ENCODE measurements at places on chromosomes 3 and 15.

DNA sequence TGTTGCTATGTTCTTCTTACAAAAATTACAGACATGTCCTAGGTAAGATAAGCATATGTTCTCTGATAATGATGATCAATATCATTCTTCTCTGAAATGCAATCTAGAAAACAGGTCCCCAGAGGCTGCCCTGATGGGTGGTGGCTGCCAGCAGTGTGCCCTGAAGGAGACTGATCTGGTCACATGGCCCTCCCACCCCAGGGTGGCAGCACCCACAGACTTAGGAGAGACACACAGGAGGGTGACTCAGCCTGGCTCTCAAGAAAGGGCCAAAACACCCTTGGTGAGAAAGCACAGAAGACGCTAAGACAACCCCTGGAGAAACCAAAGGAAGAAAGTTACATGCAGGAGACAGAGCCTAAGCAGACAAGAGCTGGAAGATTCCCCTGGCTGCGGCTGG, 203.7 kb downstream of the TJP1 start:
- no peak for DNase-seq

GRCh38 chr15:78402061-78402610, 35.9 kb upstream of the IREB2 start:
- no peak for DNase-seq

GRCh38 chr15:41334293-41335120, 1.8 kb downstream of the NUSAP1 start:
- DNase-seq, result no peak

DNA sequence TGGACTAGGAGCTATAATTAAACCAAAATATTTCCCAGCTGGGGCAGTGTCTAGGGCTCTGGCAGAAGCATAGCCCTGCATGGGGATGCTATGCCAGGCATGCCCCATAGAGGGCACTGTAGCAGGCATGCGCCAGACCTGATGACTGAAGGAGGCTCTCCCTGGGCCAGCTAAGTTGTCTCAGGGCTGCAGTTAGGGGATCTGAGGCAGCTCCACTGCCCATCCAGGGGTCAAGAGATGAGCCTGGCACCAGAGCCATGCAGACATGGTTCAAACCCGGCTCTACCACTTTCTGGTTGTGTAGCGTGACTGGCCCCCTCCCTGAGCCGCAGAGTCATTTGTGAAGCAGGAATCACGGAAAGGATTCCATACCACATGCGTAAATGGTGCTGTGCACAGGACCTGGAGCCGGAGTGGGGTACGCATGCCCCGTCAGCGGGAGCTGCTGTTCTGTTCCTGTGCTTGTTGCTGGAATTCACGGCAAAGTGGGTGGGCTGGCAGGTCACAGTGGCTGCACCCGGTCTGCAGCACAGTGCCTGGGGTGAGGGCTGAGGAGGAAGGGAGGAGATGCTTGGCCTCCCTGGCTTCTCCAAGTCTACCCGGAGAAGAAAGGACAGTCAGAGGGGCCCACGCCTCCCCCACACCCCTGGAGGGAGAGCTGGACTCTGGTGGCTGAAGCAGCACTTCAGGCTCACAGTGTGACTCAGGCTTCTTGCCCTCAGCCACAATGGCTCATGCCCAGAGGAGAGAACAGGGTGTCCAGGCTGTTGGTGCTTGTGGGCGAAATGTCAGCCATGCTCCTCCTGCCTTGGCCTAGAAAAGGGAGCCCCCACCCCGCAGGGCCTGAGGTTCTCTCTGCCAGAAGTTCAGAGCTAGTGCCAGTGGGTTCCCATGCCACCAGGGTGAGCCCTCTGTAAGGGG, 43.1 kb downstream of the DNASE1L3 start:
- DNase-seq, result peak; percentile 35

All from HuH-7.5 (cell line).